Activated CD4-positive, CD25-positive, alpha-beta regulatory T cell treated with anti-CD3 and anti-CD28 coated beads, Interleukin-2, amount 50 U/mL, for 72 hours (primary cell): ENCODE measurements at places on chromosomes 1 and 21.

- no peak for DNase-seq
Measured at GRCh38 chr1:238589843-238590435, 699.2 kb upstream of the ZP4 start.

DNA sequence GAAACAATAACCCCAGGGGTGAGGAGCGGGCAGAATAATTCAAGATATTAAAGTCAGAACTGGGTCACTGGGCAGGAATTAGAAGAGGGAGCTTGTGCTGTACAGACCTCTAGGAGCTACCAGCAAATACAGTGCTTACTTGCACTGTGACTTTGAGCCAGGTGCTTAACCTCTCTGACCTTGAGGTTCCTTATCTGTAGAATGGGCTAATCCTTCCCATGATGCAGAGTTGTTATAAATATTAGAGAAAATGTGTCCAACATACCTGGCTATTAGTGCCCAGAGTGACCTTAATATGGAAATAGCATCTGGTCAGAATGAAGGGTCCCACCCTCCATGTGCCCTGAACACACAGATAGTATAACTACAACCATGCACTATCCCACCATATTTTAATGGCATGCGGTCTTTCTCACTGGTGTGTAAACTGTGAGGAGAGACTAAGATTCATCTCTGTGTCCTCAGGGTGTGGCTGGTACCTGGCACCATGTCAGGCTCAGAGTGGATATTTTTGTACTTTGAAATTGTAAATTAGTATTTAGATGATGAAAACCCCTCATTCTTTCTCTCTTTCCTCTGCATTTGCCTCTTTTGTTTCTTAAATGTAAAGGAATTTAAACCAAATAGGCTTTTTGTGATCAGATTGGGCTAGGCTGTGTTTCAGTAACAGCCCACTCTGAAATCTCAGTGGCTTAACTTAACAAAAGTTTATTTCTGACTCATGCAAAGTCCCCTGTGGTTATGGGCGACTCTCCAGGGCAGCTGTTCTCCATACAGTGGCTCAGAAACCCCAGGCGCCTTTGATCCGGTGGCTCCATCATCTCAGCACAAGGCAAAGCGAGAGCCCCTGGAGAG is 60.0 kb upstream of the ROR1 start:
- no peak for DNase-seq

- no peak for DNase-seq
Measured at GRCh38 chr1:8032366-8032910, 6.3 kb upstream of the ERRFI1 start.

DNA sequence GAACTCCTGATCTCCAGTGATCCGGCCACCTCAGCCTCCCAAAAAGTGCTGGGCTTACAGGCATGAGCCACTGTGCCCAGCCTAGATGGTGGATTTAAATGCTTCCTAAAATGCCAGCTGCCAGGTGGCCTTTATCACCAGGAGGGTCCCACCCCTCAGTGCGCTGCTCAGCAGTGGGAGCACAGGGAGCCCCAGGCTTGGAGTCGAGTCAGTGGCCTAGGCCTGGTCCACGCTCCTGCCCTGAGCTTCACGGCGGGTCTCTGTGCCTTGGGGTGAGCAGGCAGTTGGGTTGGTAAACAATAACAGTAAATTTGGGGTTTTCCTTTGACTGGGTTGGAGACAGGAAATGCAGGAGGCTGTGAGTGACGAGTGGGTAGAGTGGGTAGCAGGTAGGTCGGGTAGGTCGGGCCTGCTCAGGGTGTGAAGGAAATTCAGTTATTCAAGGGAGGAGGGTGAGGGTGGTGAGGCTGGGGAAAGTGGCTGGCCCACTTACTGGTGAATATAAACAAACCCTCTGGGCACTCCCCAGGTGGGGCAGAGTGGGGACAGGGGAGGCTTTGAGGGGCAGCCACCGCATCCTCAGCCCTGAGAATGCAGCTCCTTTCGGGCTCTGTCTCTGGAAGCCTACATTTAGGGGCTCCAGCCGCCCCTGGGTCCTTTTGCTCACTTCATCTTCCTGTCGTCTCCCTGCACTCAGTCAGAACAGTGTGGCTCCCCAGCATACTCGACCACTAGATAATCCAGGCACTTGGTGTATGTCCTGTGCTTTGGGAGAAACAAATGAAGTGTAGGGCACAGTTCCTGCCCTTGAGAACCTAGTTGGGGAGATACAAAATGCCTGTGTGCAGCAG is 33.5 kb upstream of the IL19 start:
- no peak for DNase-seq

DNA sequence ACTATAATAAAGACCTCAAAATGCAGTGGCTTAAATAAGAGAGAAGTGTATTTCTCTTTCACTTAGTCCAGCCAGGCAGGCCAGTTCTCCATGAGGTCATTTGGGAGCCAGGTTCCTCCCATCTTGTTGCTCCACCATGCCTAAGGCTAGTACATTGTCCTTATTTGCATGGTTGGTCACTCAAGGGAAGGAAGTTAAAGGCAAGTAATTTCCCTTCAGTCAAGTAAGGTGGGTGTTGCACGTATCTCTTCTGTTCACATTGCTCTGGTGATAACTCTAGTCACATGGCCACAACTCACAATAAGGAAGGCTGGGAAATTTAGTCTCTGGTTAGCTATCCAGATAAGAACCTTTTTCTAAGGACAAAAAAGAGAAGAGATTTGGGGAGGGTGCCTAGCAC is 27.2 kb upstream of the TADA1 start:
- DNase-seq = no peak

DNA sequence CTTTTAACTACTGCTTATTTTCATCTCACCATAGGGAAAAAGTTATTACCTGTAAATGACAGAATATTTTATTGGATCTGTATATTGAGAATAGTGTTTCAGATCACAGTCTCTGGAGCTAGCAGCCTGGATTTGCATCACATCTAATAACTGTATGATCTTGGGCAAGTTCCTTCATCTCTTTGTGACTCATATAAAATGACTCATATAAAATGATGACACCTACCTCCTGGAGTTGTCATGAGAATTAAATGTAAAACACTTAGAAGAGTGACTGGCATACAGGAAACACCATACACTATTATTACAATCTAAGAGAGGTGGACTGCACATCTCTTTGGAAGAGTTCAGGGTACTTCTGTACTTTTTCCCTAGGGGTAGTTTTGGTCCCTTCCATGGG is 421.3 kb downstream of the NEGR1 start:
- no peak for DNase-seq

GRCh38 chr1:9375912-9376311 is 83.2 kb downstream of the SPSB1 start:
- no peak for DNase-seq

DNA sequence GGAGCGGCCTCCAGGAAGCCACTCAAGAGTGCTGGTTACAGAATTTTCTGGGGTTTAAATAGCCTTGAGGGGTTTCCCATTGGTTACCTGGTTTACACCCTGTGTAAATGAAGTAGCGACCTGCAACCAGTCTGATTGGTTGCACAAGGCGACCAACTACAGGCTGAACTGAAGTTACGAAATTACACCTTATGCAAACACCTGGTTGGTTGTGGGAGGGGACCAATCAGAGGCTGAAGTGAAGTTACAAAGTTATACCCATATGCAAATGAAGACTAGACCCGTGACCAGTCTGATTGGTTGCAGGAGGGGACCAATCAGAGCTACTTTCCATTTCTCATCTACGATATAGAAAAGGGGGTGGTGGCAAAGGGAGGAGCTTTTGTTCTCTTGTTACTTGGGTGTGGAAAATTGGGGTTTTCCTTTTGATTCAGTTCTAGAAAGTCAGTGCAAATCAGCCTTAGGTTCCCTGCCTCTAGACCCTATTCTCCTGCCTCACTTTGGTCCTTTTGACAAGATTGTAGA is 22.2 kb upstream of the C1orf174 start:
- DNase-seq = no peak

DNA sequence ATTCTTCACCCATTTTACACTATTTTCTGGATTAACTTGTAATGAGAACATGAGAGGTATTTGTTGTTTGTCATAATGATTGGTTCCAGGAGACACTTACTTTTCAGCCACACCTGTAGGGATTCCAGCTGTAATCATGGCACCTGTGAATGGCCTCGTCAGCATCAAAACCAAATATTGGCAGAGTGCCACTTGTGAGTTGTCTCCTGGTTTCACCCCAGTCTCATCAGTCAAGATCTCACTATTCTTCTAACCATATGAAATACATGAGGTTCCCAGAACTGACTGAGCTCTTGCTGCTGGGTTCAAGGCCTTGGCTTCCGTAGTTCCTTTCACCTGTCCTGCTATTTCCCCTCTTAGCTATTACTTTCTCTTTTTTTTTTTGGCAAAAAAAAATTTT is 246.6 kb upstream of the ADGRL2 start:
- no peak for DNase-seq

- DNase-seq = no peak
Measured at GRCh38 chr1:33762109-33762830, 101.6 kb upstream of the HMGB4 start.
